Activated CD8-positive, alpha-beta memory T cell treated with anti-CD3 and anti-CD28 coated beads for 1 hour (primary cell): ENCODE measurements at places on chromosomes 5 and 9.

- no peak for DNase-seq
Observed at GRCh38 chr9:128696923-128697707, 5.2 kb upstream of the PKN3 start.

- DNase-seq = no peak
Observed at GRCh38 chr5:14607104-14607503, 25.5 kb downstream of the OTULINL start.

GRCh38 chr9:22986556-22986955, 539.9 kb downstream of the DMRTA1 start:
- DNase-seq = no peak

- no peak for DNase-seq
Observed at GRCh38 chr9:29844251-29844650, 2271.0 kb upstream of the C9orf72 start.

DNA sequence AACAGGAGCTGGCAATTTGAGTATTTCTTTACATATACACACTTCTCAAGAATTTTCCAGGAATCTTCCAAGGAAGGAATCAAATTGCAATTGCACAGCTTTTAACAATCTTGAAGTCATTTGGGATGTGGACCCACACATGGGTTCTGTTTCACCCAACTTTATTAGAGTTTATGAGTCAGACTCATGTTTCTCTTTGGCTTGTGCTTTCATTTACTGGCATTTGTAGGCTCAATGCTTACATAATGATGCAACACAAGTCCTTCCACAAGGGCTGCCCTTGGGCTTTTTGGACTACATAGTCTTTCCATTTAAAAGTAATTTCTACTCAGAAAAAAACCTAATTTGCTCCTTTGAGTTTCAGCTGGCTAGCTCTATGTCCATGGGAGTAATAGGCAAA, 4.6 kb upstream of the CDC37L1 start:
- no peak for DNase-seq

DNA sequence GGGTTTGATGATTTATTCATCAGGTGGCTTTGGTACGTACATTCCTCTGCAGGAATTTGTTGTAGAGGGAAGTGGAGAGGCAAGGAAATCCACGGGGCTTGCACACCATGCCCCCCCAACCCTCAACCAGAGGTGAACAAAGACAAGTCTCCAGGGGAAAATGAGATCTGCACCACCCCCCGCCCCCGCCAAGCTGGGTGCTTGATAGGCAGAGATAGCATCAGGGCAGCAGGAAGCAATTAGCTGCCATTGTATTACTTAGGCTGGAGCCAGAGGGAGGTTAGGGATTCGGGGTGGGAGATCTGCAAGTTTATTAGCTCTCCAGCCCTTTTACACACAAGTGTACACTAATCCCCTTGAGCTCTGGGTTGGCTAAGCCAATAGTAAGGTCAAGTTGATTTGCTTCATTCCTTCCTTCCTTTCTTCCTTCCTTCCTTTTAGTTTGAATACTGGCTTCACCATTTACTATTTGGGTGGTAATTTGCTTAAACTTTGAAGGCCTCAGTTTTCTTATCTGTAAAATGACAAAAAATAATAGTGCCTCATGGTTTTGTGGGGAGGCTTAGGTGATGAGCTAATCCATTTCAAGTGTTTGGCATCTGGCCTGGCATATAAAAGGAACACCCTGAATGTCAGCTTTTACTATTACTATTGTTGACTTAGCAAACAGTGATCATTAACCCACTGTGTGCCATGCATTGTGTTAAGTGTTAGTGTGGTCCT, 34.1 kb downstream of the SPRY4 start:
- no peak for DNase-seq

DNA sequence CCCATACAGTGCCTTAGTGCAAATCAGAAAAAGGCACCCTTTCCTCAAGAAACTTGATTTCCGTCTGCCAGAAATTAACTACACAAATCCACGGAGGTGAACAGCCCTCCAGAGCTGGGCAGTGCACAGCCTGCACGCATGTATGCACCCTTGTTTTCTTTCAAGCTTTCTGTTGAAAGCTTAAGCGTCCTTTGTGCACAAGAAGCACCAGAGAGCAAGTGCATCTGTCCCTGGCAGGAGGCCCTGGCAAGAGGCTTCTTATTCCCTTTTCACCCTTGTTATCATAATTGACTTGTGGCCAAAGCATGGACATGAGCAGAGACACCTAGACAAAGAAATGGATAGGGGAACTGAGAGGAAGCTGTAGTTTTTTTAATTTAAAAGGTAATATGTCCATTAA, 47.4 kb upstream of the ATG10 start:
- DNase-seq = no peak

GRCh38 chr5:170625221-170626165, 121.7 kb downstream of the KCNIP1 start:
- DNase-seq = no peak

GRCh38 chr5:177447066-177447610, 524 bp downstream of the PRR7 start:
- no peak for DNase-seq

- DNase-seq = no peak
Observed at GRCh38 chr9:16626577-16627130, 243.8 kb downstream of the BNC2 start.

GRCh38 chr9:129610213-129610472, 10.8 kb downstream of the C9orf50 start:
- no peak for DNase-seq

DNA sequence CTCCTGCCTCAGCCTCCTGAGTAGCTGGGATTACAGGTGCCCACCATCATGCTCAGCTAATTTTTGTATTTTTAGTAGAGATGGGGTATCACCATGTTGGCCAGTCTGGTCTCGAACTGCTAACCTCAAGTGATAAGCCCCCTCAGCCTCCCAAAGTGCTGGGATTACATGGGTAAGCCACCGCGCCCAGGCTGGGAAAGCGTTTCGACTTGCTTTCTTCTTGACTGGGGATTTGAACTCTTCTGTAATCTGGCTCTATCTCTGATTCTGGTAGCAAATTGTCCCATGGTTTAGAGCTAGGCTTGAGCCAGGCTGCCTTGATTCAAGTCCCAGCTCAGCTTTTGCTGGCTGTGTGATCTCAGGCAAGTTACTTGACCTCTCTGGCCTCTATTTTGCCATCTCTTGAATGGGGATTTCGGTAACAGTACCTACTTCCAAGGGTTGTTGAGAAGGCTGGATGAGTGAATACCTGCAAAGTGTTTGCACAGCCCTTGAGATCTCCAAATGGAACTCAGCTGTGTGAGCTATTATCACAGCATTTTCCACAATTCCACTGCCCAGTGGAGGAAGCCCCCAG, 20.5 kb upstream of the MVB12B start:
- no peak for DNase-seq

GRCh38 chr5:169978714-169979113, 1.6 kb downstream of the INSYN2B start:
- DNase-seq = no peak
